Stomach (tissue), 19 donors: ENCODE measurements at places on chromosomes 5 and 9. TPM values are rescaled to one million over a fixed set of nuclear protein-coding genes. Genes with fewer than 3 reads are reported as not detected.

DNA sequence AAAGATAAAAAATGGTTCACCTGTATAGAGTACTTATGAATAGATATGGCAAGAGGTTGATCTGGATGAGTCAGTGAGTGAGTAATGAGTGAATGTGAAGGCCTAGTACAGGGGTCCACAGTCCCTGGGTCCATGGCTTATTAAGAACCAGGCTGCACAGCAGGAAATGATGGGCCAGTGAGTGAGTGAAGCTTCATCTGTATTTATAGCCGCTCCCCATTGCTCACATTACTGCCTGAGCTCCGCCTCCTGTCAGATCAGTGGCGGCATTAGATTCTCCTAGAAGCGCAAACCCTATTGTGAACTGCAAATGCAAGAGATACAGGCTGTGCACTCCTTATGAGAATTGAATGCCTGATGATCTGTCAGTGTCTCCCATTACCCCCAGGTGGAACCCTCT, 307.7 kb upstream of the ZNF608 start:
- no peak for DNase-seq

- DNase-seq = no peak
Observed at GRCh38 chr9:133162861-133163503, 732 bp downstream of the GBGT1 start.

GRCh38 chr9:133141833-133142595, 21.0 kb upstream of the RALGDS start:
- DNase-seq = peak; percentile 88

- peak; percentile 56 for DNase-seq
Observed at GRCh38 chr9:87713278-87713987, 12.5 kb upstream of the CTSL start.

GRCh38 chr9:69215774-69216485, 41.9 kb downstream of the TJP2 start:
- no peak for DNase-seq

- peak; percentile 69 for DNase-seq
Observed at GRCh38 chr5:107248066-107248695, 422.6 kb downstream of the EFNA5 start.

GRCh38 chr9:114123031-114123977, 24.2 kb upstream of the KIF12 start:
- DNase-seq = no peak

GRCh38 chr9:94697972-94698581, 28.4 kb upstream of the AOPEP start:
- peak; percentile 45 for DNase-seq

DNA sequence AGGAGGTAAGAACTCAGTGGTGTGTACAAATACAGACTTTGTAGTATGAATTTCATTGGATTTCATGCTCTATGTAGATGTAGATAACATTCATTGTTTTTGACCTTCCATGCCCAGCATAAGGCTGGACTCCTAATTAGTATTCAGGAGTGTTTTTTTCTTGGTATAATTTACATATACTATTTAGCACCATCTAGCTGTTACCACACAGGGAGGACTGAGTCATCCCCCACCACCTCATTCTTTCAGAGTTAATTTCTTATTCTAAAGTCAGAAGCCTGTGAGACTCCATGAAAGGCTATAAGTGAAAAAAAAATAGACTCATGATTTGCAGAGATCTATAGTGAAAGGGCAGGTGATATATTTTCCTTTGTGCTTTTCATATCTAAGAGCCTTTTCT, 555.0 kb downstream of the PRR16 start:
- no peak for DNase-seq

- peak; percentile 83 for DNase-seq
Observed at GRCh38 chr9:86741311-86742208, 205.7 kb downstream of the GAS1 start.

DNA sequence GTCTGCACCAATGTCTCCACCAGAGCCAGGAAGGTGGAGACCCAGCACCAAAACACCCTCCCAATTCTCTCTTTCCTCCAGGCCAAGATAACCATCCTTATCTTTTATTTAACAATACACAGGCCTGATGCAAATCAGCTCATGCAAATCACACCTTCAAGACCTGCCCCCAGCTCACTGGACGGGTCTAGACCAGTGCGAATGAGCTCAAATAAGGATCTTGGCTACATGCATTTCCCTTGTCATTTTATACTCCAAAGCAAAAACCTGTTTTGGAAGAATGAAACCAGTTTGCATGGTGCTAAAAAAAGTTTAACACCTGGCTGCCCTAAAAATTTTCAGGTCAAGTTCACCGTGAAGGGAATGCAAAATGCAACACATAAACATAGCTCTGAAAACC, 31.9 kb upstream of the DAPK1 start:
- DNase-seq = peak; percentile 26

The RLN2 gene
- not detected for total RNA-seq

- no peak for DNase-seq
Observed at GRCh38 chr9:109134167-109134578, 14.4 kb upstream of the TMEM245 start.

DNA sequence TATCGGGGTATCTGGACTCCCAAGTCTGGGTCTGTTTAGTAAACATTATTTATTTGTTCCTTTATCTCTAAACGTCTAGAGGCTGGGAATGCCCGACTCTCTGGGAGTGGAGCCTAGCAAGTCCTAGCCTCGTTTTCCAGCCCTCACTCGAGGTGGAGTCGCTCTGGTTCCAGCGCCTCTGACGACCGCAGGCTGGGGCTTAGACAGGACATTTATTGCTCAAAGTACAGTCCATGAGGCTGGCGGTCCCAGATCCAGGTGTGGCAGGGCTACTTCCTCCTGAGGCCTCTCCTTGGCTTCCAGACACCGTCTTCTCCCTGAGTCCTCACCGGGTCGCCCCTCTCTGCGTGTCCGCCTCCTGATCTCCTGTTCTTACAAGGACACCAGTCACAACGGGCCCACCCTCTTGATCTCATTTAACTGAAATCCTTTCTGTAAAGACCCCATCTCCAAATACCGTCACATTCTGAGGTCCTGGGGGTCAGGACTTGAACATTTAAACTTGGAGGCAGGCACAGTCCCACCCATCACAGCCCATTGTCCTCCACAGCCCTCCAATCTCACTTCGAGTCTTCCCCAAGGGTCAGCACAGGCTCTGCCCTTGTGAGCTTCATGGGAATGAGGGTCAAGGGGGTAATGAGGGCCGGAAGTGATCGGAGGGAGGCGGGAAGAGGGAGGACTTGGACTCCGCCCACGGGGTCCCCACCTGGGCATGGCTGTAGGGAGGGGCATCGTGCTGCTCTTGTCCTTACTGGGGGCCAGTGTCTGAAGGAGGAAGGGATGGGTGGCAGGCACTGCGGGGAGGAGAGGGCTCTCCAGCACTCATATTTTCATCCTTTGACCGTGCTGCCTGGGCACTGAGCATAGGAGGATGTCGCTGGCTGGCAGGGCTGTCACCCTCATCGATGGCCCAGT, 12.2 kb upstream of the CLPTM1L start:
- no peak for DNase-seq

DNA sequence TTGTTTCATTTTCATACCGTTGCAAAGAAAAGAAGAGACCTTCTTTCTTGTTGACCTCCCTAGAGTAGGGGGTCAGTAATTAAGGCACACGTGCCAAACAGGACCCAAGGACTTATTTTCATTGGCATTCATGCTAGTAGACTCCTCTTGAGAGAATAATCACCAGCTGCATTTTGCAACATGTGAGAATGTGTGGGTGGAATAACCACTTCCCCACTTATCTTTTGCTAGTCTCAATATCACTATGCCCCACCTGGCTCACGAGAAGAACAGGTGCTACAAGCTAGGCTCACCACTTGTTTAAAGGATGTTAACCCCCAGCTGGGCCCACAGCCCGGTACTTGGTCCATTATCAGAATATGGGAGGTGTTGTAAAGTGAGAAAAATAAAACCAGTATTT, 460.7 kb upstream of the MEF2C start:
- no peak for DNase-seq
